ENCODE measurements at places on chromosomes 12 and 14. TPM values are rescaled to one million over a fixed set of nuclear protein-coding genes. Genes with fewer than 3 reads are reported as not detected.

NID2 gene
- total RNA-seq = not detected

GLT8D2 gene
- total RNA-seq = not detected

FOXN4 gene
- total RNA-seq = not detected

REM2 gene
- total RNA-seq = 4.6 TPM

SYNDIG1L gene
- total RNA-seq = not detected

LIN7A gene
- total RNA-seq = not detected

DCP1B gene
- total RNA-seq = 26.9 TPM

GLI1 gene
- total RNA-seq = 0.35 TPM

CARMIL3 gene
- 0.22 TPM for total RNA-seq
